Activated CD4-positive, alpha-beta T cell treated with anti-CD3 and anti-CD28 coated beads, Interleukin-2, amount 10 ng/mL, durations not matched to agents 24 days and 14 days (primary cell): ENCODE measurements at places on chromosomes 1 and 21. TPM values are rescaled to one million over a fixed set of nuclear protein-coding genes. Genes with fewer than 3 reads are reported as not detected.

Gene COL16A1
- total RNA-seq = not detected in 2 replicates

Gene SLC45A1
- 0.12 and 0.38 TPM in 2 replicates for total RNA-seq

Gene SLC2A1
- total RNA-seq = 135 and 144 TPM in 2 replicates

Gene SLC16A4
- 0.43 and 0.44 TPM in 2 replicates for total RNA-seq

Gene TSPAN2
- 0.21 and 0.31 TPM in 2 replicates for total RNA-seq

Gene MROH7
- 0.07 and 0.12 TPM in 2 replicates for total RNA-seq
